ENCODE measurements at places on chromosomes 3 and 15.

GRCh38 chr3:51333021-51333420 lies 52.1 kb upstream of the MANF start:
- DNase-seq, result no peak

DNA sequence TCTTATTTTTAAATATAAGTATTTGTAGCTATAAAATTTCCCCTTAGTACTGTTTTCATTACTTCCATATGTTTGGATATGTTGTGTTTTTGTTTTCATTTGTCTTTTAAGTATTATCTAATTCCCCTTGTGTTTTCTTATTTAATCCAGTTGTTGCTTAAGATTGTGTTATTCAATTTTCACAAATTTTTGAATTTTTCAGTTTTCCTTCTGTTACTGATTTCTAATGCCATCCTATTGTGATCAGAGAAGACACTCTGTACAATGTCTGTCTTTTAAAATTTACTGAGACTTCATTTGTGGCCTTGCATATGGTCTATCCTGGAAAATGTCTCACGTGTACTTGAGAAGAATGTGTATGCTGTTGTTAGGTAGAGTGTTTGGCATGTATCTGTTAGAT lies 795.6 kb upstream of the CFAP20DC start:
- no peak for DNase-seq

GRCh38 chr3:51269466-51269865 lies 115.6 kb upstream of the MANF start:
- DNase-seq, result no peak

GRCh38 chr3:60189304-60189703 lies 1061.9 kb downstream of the FHIT start:
- no peak for DNase-seq

- DNase-seq, result no peak
Measured at GRCh38 chr3:194379651-194380050, 10.1 kb upstream of the LRRC15 start.

DNA sequence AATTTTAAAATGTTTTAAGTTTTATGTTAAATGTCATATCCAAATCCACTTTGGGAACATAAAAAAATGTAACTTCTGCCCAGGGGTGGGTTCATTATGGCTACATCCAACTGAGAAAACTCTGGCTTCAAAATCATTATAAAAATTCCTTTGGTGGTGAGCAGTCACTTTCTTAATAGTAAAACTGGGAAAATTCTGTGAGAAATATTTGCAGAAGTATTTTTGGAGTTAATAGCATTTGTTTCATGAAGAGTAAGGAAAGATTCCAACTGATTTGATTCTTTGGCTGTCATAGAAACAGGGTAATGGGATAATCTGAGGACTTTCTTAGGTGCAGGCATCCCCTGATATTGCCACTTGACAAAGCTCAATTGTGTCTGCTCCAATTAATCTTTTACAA lies 38.8 kb downstream of the CPA3 start:
- DNase-seq, result no peak

DNA sequence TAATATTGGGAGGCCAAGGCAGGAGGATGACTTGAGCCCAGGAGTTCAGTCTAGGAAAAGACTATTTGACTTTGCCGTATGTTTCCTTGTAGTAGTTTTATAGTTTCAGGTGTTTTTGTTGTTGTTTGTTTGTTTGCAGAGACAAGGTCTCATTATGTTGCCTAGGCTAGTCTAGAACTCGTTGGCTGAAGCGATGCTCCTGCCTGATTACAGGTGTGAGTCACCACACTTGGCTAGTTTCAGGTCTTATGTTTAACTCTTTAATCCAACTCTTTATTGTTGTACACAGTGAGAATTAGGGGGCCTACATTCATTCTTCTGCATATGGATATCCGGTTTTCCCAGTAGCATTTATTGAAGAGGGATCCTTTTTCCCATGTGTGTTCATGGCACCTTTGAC lies 32.0 kb downstream of the FAIM start:
- no peak for DNase-seq

- DNase-seq, result no peak
Measured at GRCh38 chr15:66829551-66830121, 127.6 kb downstream of the SMAD6 start.

GRCh38 chr3:129295286-129295685 lies 16.6 kb downstream of the HMCES start:
- DNase-seq, result no peak

DNA sequence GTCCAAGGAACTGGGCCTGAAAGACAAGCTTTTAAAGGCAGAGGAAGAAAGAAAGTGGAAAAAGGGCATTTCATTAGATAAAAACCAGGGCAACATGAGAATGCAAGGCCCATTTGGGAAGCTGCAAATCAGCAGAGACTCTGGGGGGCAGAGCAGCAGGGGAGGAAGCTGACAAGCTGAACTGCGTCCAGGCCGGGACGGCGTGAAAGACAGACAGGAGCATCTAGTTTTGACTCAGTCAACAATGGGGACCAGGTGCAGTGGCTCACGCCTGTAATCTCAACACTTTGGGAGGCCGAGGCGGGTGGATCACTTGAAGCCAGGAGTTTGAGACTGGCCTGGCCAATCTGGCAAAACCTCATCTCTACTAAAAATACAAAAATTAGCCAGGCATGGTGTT lies 69.9 kb downstream of the CDC25A start:
- no peak for DNase-seq

GRCh38 chr15:57323806-57324589 lies 52.3 kb upstream of the CGNL1 start:
- DNase-seq, result peak; percentile 91

DNA sequence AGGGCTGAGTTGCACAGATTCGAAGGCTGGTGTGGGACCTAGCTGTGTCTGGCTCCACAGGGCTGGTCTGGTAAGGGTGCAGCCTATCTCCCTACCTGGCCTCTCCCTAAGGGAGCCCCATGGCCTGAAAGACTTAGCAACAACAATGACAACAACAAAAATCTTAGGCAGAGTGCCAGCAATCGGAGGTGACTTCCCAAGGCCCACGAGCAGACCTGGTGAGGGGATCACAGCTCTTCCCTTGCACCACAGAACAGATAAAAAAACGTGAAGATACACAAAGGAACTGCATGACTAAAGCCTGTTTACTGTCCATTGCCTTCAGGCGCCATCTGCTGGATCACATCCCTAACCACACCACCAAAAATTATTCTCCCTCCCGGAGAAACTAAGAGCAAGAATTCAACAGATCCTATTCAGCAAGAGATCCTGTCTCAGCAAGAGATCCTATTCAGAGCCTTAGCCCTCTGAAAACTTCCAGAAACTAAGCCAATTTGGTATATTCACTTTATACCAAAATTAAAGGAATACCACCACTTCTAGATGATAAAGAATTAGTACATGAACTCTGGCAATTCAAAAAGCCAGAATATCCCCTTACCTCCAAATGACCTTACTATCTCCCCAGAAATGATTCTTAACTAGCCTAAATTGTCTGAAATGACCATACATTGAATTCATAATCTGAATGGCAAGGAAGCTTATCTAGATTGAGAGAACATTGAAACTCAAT lies 24.1 kb upstream of the OR5K4 start:
- peak; percentile 5 for DNase-seq

DNA sequence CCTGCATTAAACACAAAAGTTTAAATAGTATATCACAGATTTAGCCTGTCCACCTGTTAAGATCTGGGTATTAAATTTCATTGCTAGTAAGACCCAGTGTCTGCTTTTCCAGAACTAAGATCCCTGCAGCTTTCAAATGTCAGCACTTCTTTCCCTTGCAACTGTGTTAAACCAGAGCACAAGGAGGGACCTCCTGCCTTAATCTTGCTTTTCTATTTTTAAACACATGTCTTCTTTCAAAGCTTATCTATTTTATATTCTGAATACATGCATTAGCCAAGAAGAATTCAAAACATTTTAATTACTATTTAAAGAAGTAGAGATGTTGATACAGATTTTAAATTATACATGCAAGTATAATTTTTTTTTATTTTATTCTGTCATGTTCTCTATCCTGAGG lies 315.1 kb downstream of the ARPP21 start:
- no peak for DNase-seq

GRCh38 chr3:173770011-173770410 lies 372.5 kb downstream of the NLGN1 start:
- no peak for DNase-seq

GRCh38 chr15:80710635-80711554 lies 15.8 kb downstream of the ABHD17C start:
- DNase-seq, result no peak

- DNase-seq, result no peak
Measured at GRCh38 chr15:72809329-72809728, 25.8 kb upstream of the ADPGK start.

DNA sequence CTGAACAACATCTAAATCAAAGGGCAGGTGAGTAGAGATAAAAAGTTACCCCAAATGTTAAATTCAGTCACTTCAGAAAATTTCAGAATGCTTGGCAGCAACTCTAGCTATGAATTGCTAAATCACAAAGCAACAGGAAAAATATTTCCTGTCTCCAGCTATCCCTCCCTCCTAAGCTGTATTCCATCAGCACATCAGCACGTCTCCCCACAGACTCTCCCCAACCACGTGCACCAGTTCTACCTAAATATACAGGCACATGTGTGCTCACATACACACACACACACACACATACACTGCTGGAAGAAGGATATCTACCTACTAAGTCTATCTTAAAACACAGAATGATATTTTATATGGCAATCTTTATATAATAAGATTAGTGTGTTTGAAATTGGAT lies 177.1 kb upstream of the ARHGEF26 start:
- no peak for DNase-seq

GRCh38 chr3:44974416-44974815 lies 1.6 kb downstream of the ZDHHC3 start:
- DNase-seq, result no peak

- peak; percentile 4 for DNase-seq
Measured at GRCh38 chr15:89888214-89888804, 5.5 kb downstream of the AP3S2 start.

GRCh38 chr3:146300768-146301167 lies 49.9 kb upstream of the PLSCR4 start:
- no peak for DNase-seq

DNA sequence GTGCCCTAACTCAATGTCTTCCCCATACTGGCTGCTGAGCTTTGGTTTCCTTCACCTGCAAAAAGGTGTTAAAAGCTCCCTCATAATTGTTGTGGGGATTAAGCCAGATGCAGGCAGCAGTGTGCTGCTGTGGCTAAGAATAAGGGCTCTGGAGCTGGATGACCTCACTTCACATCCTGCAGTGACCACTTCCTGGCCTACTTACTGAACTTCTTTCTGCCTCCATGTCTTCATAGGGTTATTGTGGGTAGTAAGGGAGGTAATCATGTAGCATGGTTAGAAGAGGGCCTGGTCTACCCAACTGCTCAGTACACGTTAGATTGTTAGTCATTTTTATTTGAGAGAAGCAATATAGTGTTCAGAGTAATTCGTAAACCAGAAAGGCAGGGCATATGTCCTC lies 18.4 kb downstream of the GYG1 start:
- DNase-seq, result no peak

GRCh38 chr3:125587039-125587648 lies 8.2 kb downstream of the OSBPL11 start:
- DNase-seq, result no peak

- DNase-seq, result no peak
Measured at GRCh38 chr3:20316238-20316637, 130.2 kb upstream of the SGO1 start.

DNA sequence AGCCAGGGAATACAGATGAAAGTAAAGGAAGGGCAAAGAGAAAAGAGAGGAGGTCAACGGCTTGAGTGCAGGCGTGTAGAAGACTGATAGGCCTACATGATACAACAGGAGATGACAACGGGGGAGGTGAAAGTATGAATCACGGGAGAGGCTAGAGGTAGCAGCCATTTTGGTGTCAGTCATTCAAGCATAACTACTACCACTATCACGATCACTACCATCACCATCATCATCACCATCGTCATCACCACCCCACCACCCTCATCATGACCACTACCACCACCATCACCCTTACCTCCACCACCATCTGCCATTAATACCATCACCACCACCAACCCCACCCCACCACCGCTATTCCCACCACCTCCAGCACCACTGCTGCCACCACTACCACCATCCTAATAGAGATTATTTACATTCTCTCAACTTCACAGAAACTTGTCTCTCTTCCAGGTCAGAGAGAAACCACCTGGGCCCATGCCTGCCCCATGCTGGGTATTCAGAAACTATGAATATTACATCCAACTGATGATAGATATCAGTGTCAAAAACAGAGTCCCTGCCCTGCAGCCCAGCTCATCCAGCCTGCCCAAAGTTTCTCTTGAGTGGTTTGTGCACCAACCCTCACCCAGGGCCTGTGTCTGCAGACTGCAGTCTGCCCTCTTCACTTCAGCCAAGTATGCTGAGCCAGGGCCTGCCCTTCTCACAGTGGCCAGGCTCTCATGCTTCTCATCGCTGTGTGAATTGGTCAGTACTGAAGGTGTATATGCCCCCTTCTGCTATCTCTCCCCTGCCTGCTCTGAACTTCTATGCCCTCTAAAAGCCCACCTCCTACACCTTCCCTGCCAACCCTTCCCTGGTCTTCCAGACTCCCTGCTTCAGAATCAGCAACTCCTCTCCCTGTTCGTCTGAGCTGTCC lies 215.6 kb upstream of the TLE3 start:
- no peak for DNase-seq

DNA sequence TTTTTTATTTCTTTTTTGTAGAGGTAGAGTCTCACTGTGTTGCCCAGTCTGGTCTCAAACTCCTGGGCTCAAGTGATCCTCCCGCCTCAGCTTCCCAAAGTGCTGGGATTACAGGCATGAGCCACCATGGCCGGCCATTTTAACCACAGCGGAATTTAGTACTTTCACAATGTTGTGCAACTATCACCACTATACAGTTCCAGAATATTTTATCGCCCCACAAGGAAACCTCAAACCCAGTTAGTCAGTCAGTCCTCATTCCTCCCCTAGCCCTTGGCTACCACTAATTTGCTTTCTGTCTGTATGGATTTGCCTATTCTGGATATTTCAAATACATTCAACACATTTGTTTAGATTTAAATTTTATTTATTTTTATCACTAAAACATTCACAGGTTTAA lies 15.5 kb upstream of the HOMER2 start:
- DNase-seq, result no peak

DNA sequence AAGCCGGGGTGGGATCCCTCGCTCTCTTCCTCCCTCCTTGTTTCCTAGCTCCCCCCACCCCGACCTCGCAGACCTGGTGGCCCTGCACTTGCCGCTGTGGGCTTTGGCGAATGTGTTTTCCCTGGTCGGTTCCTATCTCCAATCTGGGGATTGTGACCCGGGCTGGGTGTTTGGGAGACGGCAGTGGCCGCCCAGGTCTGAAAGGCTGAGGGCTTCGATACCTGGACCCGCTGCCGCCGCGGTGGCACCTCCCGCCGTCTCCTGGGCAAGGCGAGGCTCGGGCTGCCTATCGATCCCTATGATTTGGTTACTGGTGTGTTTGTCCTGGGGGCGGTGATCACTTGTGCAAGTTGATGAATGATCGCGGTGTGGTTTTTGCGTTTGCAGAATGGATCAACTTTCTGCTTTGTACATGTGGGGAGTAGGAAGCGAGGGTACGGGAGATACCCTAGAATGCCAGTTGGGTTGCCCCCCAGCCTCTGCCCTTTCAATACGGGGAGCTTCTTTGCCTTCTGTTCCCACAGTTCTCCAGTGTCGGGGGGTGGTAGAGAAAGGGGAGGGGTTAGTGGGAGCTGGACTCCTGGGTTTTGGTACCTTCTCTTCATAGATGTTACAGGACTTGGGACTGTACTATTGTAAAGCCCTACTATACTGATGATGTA lies 3.0 kb downstream of the BBX start:
- no peak for DNase-seq

GRCh38 chr3:65401359-65402305 lies 637.1 kb downstream of the MAGI1 start:
- DNase-seq, result no peak
